ENCODE measurements at places on chromosomes 6 and 20.
A peak's percentile ranks its signal among the peaks of the same experiment; 100 is the strongest.

GRCh38 chr6:170013815-170014214 lies 262.4 kb downstream of the ERMARD start:
- DNase-seq = no peak

DNA sequence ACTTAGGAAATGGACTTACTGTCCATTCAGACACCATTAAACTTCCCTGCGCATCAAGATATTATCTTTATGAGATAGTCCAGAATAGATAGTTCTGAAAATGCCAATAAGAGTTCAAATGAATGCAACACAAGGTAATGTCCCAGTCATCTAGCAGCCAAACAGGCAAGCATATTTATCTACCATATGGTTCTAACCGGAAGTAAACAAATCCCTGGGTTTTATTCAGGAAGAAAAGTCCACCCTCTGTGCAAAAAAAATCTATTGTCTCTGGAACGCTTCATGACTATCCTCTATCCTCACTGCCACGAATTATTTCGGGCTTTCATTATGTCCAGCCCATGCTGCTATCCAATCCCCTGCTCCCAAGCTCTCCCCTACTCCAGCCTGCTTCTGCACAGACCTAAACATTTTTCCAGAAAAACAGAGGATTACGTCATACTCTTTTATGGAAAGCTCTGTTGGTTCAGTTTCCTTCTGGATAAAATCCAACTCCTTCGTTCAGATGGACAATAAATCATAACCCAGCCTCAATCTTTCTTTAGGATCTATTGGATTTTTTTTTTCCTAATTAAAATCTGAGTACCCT lies 11.4 kb downstream of the PPIL6 start:
- DNase-seq = no peak

GRCh38 chr20:48703511-48704219 lies 124.1 kb downstream of the PREX1 start:
- no peak for DNase-seq

DNA sequence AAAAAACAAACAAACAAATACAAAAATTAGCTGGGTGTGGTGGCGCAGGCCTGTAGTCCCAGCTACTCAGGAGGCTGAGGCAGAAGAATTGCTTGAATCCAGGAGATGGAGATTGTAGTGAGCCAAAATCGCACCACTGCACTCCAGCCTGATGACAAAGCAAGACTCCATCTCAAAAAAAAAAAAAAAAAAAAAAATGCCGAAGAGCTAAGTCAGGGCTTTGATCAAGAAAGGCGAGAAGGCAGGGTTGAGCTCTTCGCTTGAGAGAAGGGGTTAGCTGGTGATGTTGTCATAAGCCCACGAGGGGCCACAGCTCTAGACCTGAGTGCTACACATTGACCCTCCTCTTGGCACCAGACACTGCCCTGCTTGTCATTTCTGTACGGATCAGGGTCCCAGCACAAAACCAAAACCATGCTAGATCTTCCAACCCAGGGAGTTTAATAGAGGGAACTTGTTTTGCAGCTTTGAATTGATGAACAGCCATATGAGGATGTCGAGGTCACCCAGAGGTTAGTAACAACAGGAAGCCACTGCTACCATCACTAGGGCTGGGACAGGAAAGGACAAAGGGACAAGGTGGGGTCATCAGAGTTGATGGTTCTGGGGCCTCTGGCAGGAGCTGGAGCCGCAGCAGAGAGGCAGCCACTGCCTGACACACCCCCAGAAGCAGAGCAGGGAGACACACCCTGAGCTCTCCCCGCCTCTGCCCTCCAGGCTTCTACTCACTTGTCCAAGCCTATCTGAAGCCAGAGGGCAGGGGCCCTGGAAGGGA lies 122.7 kb downstream of the SNX5 start:
- no peak for DNase-seq

DNA sequence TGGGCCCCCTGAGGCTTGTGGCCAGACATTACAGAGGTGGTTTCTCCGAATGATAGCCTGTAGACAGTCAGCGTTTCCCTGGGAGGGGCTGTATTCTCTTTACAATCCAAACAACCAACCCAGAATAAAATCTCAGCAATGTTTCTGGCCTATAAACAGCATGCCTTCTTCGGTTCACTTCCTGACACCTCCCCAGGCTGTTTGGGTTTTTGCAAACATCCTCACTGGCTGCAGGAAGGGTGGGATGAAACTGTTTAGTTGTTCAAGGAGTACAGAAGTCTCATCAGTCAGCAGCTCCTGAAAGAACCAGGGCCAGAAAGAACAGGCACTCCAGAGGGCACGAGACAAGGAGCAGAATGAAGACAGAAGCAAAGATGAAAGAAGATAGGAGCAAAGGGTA lies 350.0 kb downstream of the QKI start:
- no peak for DNase-seq

DNA sequence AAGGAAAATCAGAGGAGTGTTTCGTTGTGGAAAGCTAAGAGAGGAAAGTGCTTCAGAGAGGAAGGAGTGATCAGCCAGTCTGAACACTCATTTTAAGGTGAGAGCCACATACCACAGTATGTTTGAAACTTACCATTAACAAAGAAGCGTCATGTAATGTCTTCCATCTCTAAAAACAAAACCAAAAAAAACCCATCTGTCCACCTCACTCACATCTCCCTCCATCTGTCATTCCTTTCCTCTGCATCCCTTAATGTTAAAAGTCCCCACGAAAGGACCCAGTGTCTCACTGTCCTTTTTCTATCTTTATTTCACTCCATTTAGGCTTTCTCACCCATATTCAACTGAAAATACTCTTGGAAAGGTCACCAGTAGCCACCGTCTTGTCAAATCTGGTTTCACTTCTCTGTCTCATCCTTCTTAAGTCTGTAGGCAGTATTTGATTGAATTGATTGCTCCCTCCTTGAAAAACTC lies 59.4 kb upstream of the GNRH2 start:
- no peak for DNase-seq

GRCh38 chr6:75528423-75528822 lies 34.8 kb upstream of the FILIP1 start:
- DNase-seq = no peak

DNA sequence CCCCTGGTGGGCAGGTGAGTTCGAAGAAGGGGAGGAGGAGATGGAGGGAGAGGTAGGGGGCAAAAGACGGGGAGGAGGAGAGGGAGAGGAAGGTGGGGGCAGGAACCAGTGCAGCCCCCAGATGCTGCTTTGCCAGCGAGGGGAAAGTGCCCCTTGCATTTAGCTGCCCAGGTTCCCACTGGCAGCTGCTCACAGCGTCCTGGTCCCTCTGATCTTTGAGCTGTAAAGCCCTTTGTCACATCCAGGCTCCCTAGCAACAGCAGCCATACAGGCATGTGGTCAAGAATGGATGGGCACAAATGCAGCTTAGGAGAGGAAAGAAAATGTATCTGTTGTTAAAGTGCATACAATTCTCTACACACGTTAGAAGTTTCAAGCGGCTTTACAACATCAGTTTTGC lies 160.9 kb downstream of the CD83 start:
- DNase-seq = no peak

DNA sequence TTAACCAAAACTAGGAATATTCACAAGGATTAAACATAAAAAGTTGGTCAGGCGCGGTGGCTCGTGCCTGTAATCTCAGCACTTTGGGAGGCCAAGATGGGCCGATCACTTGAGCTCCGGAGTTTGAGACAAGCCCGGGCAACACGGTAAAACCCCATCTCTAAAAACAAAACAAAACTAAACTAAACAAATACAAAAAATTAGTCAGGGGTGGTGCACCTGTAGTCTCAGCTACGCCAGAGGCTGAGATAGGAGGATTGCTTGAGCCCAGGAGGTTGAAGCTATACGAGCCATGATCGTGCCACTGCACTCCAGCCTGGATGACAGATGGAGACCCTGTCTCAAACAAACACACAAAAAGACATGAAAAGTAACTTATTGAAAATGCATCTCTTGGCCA lies 3.2 kb downstream of the PSORS1C2 start:
- no peak for DNase-seq

- no peak for DNase-seq
Observed at GRCh38 chr20:22716821-22717351, 132.5 kb upstream of the FOXA2 start.

DNA sequence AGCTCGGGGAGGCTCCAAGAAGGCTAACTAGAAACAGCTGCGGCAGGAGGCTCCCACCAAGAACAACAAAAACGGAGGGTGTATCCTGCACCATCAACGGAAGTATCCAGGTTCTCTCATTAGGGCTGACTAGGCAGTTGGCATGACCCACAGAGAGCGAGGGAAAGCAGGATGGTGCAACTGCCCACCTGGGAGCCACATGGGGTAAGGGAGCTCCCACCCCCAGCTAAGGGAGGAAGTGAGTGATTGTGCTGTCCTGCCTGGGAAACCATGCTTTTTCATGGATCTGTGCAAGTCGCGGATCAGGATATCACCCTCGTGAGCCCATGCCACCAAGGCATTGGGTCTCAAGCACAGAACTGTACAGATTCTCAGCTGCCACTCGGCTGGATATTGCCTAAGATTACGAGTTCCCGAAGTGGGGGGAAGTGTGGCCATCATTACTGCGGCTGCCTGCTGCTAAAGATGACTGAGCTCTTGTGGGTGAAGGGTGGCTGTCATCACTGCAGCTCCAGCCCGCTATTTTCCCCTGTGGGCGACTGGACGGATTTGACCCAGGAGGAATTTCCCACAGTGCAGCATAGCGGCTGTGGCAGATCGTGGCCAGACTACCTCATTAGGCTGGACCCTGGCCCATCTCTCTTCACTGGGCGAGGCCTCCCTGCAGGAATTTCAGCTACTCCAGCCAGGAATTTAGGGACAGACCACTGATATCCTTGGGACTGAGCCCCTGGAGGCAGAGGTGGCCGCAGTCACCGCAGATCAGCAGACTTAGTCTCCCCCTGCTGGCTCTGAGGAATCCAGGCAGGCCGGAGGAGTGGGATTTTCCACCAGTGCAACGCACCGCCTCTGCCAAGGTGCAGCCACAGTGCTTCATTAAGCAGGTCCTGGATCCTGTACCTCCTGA lies 515.7 kb downstream of the FRK start:
- DNase-seq = no peak

- peak; percentile 46 for DNase-seq
Observed at GRCh38 chr6:27873021-27873940, 38.9 kb downstream of the OR2B2 start.

DNA sequence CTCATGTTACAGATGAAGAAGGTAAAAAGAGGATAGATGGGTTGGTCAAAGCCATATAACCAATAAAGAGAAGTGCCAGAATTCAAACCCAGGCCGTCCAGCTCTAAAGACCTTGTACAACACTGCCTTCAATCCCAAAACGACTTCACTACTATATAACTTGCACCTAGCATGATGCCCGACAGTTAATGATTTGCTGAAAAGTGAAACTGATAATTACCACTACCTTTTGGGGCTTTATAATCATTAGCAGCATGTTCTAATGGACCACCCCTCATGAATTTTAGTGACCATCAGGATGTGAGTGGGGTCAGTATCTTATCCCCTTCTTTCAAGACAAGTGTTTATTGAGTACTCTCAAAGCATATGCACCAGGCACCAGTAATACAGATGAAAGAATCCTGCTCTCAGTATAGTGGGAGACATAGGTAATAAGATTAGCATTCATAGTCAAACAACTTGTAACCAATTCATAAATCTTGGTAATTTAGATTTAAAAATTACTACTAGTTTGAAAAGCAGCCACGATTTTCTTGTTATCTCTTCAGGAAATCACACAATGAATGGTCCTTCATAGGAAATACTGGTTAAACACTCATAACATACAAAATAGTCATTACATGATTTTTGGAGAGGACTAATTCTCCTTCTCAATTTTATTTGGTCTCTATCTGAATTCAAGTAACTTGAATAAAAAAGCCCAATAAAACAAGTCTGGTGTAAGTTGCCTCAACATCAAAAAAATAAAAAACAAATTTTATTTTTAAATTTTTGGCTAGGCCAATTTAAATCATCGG lies 98.0 kb downstream of the EPB41L2 start:
- DNase-seq = no peak

Measured in T follicular helper cell (primary cell).